Gastrocnemius medialis (tissue), 4 donors: ENCODE measurements at places on chromosomes 2 and 18. TPM values are rescaled to one million over a fixed set of nuclear protein-coding genes. Genes with fewer than 3 reads are reported as not detected.

- H3K4me3 ChIP-seq: no peak overlapping the region
- DNase-seq: no peak
- no peaks in the 10 kb centered on the region for H3K4me1 ChIP-seq
Measured at GRCh38 chr18:6352275-6352674, 62.4 kb downstream of the L3MBTL4 start.

- H3K36me3 ChIP-seq: no peaks in the 10 kb centered on the region
- no peak for DNase-seq
- no peaks in the 10 kb centered on the region for H3K27me3 ChIP-seq
- H3K27ac ChIP-seq: no peak overlapping the region
Measured at GRCh38 chr2:80102026-80102425, 202.5 kb downstream of the LRRTM1 start.

- peak overlapping the region; percentile 73 for H3K4me3 ChIP-seq
- no peaks in the 10 kb centered on the region for H3K27me3 ChIP-seq
- H3K36me3 ChIP-seq: no peaks in the 10 kb centered on the region
- peaks cover 36% of the 10 kb centered on the region for H3K4me1 ChIP-seq
Measured at GRCh38 chr18:62717169-62717924, 2.0 kb downstream of the PHLPP1 start.

DNA sequence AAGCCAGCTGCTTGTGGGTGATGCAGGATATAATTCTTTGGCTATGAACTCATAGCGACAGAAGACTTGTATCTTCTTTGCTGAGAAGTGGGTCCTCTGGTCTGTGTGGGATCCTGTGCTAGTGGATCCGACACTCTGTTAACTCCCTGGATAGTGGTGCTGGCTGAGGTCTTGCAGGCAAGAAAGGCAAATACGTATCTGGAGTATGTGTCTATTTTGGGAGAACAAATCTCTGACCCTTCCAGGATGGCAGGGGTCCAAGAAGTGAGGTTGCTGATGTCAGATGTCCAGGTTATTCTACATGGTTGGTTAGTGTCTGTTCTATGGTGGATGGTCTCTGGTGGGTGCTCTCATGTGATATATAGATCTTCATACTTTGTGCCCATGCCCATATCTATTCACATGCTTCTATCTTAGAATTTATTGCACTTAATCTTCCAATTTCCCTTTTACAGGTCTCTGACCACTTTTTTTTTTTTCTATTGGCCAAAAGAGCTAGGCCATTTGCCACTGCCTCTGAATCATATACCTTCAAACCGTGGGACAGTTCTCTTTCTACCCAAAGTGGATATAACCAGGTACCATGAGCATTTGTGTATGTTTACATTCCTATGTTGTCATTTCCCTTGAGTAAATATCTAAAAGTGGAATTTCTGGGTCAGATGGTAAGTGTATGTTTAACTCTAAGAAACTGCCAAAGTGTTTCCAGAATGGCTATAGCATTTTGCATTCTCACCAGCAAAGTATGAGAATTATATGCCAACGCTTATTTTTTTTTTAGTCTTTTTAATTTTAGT is 45.1 kb upstream of the RBMS1 start:
- no peak overlapping the region for H3K27ac ChIP-seq
- H3K4me1 ChIP-seq: peaks cover 1% of the 10 kb centered on the region

- H3K27ac ChIP-seq: no peak overlapping the region
- H3K27me3 ChIP-seq: no peaks in the 10 kb centered on the region
- H3K36me3 ChIP-seq: no peaks in the 10 kb centered on the region
Measured at GRCh38 chr2:223511168-223511567, 91.0 kb downstream of the SCG2 start.

GRCh38 chr18:54192900-54193299 is 31.6 kb downstream of the MBD2 start:
- DNase-seq: no peak
- no peaks in the 10 kb centered on the region for H3K4me1 ChIP-seq
- no peak overlapping the region for H3K27ac ChIP-seq
- H3K36me3 ChIP-seq: peaks cover 2% of the 10 kb centered on the region

GRCh38 chr18:2534906-2535305 is 36.4 kb downstream of the METTL4 start:
- H3K27ac ChIP-seq: no peak overlapping the region
- DNase-seq: no peak
- H3K4me3 ChIP-seq: no peak overlapping the region
- H3K36me3 ChIP-seq: no peaks in the 10 kb centered on the region
- H3K4me1 ChIP-seq: no peaks in the 10 kb centered on the region

DNA sequence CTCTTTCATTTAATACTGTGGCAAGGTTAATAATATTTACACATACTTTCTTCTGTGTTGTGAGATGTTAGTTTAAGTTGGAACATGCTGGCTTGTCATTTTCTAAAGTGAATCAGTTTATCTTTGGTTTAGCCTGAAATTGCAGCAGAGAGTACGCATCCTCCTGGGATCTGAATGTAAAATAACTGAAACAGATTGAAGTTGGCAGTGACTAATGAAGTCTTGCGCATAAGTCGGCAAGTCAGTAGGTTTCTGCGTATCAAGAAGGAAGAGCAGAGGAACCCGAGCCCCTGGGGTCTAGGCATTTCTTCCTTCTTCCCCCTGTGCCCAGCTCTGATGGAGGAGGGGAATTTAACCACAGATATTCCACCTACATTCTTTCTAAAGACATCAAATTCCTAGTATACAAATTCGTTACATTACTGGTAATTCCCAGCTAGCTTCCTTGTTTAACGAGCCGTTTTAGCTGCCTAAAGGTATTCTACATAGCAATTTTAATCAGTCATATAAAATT is 392.1 kb upstream of the RAB12 start:
- no peaks in the 10 kb centered on the region for H3K27me3 ChIP-seq
- no peak overlapping the region for H3K27ac ChIP-seq
- no peak overlapping the region for H3K4me3 ChIP-seq
- no peaks in the 10 kb centered on the region for H3K4me1 ChIP-seq

- no peaks in the 10 kb centered on the region for H3K27me3 ChIP-seq
- H3K4me3 ChIP-seq: no peak overlapping the region
- no peaks in the 10 kb centered on the region for H3K36me3 ChIP-seq
- H3K27ac ChIP-seq: no peak overlapping the region
- no peaks in the 10 kb centered on the region for H3K4me1 ChIP-seq
- no peak for DNase-seq
Measured at GRCh38 chr2:126358122-126358521, 297.8 kb upstream of the GYPC start.

DNA sequence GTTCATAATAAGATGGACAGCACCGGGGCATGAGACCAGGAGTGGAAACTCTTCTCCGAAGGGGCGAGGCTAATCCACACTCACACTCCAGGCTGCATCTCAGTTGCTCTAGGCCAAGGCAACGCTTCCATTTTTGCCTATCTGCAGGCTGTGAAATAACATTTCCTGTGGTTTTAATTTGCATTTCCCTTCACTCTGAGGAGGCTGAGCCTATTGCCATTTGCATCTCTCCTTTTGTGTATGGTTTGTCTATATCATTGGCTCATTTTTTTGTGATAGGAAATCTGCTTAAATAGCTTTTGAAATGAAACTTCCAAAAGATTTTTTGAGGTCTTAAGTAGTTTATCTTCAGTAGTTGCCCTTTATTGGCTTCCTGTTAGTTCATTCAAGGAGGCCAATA is 57.6 kb downstream of the TPGS2 start:
- no peaks in the 10 kb centered on the region for H3K27me3 ChIP-seq
- H3K27ac ChIP-seq: no peak overlapping the region
- H3K4me1 ChIP-seq: peaks cover 4% of the 10 kb centered on the region
- no peaks in the 10 kb centered on the region for H3K36me3 ChIP-seq

DNA sequence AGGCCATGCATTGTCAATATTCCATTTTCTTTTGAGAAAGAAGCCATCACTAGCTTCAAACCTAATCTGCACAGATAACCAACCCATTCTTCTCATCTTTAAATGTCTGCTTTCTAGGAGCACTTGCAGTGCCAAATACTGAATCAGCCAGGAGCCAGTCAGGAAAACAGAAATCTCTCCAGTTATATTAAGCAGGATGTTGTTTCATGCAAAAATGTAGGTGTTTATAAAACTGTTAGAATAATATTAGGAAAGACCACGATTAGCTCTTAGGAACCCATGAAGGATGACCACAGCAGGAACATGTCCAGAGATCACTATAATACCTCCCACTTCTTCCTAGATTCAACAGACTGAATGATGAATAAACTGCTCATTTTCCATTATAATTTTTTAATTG is 86.0 kb downstream of the TTC32 start:
- H3K27me3 ChIP-seq: no peaks in the 10 kb centered on the region
- DNase-seq: no peak
- H3K36me3 ChIP-seq: no peaks in the 10 kb centered on the region
- no peak overlapping the region for H3K4me3 ChIP-seq
- no peaks in the 10 kb centered on the region for H3K4me1 ChIP-seq

DNA sequence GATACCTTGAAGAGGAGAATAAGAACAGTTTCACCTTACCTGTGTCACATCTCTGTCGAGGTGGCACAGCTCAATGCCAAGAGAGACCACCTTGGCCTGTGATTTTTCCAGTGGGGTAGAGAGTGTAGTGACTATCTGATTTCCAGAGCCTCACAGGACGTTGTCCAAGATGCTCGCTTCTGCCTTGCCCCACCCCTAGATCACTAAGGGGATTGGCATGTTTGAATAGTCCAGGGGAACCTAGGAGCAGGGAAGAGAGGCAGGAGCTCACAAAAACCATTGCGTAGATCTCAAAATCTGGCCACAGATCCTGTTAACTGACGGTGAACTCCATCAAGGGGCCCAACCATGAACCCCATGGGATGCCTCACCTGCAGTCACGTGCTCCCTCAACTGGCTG is 24.2 kb downstream of the TMEM178A start:
- no peaks in the 10 kb centered on the region for H3K27me3 ChIP-seq
- H3K36me3 ChIP-seq: no peaks in the 10 kb centered on the region
- DNase-seq: no peak
- peaks cover 8% of the 10 kb centered on the region for H3K4me1 ChIP-seq
- H3K27ac ChIP-seq: no peak overlapping the region

GRCh38 chr2:235614900-235615712 is 121.3 kb downstream of the AGAP1 start:
- H3K4me1 ChIP-seq: peaks cover 26% of the 10 kb centered on the region
- H3K36me3 ChIP-seq: no peaks in the 10 kb centered on the region
- no peak overlapping the region for H3K4me3 ChIP-seq
- H3K27ac ChIP-seq: peak overlapping the region; percentile 12
- DNase-seq: peak; percentile 41

DNA sequence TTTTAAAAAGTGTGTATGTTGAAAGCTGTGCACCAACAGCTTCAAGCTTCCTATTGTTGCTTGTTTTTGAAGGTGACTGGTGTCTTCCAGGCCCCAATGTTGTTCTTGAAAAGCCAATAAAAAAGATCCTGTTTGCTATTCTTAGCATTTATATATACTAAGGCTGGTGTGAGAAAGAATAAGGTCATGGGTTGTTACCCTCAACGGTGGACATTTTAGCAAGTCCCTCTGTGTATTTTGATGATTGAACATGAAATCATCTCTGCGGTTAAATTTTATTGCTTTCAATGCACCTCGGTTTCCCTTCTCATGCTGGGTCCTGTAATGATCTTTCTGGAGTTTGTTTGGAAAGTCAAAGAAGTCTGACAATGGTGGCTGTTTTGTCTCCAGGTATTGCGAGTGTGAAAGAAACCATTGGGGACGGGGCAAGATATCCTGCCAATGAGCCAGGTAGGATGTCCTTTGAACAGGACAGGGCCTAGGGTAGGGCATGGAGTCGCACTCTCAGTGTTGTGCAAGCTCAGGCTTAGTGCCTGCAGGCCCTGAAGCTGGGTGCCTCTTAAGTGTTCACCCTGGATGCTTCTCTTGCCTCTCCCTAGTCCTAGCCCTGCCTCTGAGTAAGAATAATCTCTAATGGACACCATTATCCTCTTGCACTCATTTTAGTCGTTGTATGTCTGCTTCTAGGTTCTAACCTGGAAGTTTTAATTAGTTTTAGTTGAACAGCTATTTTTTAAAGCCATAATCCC is 16.0 kb upstream of the KLF7 start:
- H3K36me3 ChIP-seq: no peaks in the 10 kb centered on the region
- H3K4me1 ChIP-seq: no peaks in the 10 kb centered on the region

DNA sequence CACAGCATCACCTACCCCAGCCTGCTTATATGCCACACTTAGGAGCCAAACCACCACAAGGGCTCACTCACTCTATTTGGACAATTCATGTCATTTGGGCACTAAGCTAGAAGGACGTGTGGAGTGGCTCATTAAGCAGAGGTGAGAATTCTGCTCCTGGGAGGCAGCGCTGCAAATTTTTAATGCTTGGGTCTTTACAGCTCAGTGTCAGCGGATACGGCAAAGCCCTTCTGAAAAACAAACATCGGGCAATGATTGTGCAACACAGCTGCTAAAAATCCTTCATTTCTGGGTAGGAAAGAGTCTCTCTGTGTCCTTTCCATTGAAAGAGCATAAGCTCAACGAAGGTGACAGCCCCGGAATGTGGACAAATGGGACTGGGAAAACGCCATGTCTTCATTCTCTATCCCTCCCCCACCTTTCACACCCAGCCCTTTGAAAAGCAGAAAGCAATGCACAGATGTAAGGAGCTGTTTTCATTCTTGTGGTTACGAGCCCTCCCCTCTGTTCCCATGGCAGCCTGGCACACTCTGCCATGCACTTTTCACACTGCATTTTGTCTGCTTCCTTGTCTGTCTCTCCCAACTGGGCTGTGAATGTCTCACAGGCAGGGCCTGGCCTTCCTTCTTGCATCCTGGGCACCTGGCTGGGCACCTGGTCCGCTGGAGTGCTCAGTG is 16.0 kb downstream of the TMEM177 start:
- no peak overlapping the region for H3K4me3 ChIP-seq
- no peaks in the 10 kb centered on the region for H3K27me3 ChIP-seq
- no peak overlapping the region for H3K27ac ChIP-seq
- H3K36me3 ChIP-seq: no peaks in the 10 kb centered on the region
- peaks cover 4% of the 10 kb centered on the region for H3K4me1 ChIP-seq

GRCh38 chr18:55650363-55650870 is 62.4 kb upstream of the TCF4 start:
- H3K36me3 ChIP-seq: no peaks in the 10 kb centered on the region
- H3K4me3 ChIP-seq: no peak overlapping the region
- no peaks in the 10 kb centered on the region for H3K27me3 ChIP-seq
- no peak overlapping the region for H3K27ac ChIP-seq
- H3K4me1 ChIP-seq: no peaks in the 10 kb centered on the region
- no peak for DNase-seq

DNA sequence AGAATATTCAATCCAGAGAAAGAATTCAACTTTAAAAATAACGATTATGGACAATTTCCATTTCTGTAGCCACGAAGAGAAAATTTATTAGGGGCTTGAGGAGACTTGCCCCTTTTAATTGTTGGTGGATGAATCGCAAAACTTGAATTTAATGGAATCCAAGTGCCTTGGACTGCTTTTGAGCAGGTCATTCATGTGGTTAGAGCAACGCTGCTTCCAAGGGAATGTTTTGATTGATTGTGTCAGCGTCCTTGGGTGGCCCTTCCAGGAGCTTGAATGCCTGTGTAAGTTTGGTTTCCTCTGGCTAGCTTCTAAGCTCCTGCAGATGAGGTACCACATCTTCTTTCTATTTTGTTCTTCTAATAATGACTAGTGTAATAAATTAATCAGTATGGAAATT is 213.4 kb downstream of the LTBP1 start:
- no peak for DNase-seq
- H3K27me3 ChIP-seq: no peaks in the 10 kb centered on the region
- no peak overlapping the region for H3K27ac ChIP-seq
- H3K4me3 ChIP-seq: no peak overlapping the region
- no peaks in the 10 kb centered on the region for H3K4me1 ChIP-seq

LYG1 gene
- not detected for total RNA-seq

SIX3 gene
- not detected for total RNA-seq

CXCR2 gene
- 0.61 TPM for total RNA-seq

FHOD3 gene
- 32.5 TPM for total RNA-seq

PMAIP1 gene
- not detected for total RNA-seq

TMEM182 gene
- 6.1 TPM for total RNA-seq
